ENCODE measurements at places on chromosomes 1 and 21.

GRCh38 chr1:201480231-201481003 lies 11.4 kb upstream of the PHLDA3 start:
- peak; percentile 78 for DNase-seq

DNA sequence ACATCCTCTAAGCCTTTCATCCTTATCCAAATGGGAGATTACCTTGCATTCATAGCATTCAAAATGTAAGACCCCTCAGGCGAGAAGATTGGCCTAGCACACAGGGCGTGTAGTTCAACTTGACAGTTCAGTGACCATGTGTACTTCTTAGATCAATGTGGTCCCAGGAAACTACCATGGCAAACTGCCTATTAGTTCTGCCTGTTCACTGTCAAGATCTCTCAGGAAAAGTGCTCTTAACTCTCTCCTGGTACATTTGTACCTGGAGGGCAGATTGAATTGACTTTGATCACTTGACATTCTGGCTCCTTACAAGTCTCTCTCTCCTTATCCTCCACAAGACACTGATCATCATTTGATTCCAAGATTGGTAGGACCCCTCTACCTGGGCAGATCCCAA lies 122.4 kb downstream of the CDC7 start:
- DNase-seq = no peak

DNA sequence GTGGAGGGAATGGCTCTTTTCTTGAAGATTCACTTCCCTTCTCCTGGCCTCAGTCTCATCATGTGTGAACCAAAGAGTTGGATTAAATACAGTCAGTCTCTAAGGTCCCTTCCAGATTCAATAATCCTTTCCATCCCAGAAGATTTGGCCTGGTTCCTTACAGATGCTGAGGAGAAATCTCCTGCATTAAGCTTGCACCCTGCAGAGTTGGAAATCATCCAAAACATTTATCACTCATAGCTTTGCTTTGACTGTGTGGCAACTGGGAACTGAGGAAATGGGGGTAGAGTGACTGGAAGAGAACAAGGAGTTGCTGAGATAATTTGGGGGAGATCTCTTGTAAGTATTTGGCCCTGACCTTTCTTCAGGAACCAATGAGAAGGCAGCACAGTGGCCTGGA lies 220.5 kb upstream of the SGIP1 start:
- DNase-seq = peak; percentile 69

DNA sequence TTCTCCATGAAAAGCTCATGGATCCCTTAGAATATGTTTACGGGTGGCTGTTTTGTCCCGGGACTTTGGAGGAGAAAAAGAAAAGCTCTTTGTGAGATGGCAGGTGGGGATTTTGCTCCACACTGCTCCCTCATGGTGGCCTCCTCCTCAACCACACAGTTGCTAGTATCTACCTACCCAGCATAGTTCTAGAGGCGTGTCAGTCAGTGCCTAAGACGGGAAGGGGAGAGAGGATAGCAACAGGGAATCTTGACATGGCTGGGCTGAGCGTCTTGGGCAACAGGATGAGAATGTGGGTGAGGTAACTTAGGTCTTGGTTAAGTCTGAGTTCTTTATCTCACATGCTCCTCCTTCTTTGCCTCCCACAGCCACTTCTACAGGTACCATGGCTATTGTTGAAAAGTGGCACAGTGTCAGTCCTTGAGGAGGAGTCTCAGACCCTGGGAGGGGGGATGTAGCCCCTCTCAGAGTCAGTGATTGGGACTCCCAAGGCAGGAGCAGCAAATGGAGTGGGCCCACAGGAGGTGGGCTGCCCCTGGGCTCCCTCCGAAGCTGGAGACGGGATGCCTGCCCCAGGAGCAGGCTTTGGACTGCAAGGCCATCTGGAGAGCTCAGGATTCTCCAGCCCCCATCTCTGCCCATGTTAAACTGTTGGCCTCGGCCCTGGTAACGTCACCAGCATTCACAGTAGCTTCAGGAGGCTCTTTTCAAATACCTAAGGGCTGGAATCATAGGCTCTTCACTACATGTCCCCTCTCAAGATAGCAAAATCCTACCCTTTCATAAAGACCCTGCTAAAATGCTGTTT lies 75.4 kb downstream of the TENT5C start:
- DNase-seq = no peak

DNA sequence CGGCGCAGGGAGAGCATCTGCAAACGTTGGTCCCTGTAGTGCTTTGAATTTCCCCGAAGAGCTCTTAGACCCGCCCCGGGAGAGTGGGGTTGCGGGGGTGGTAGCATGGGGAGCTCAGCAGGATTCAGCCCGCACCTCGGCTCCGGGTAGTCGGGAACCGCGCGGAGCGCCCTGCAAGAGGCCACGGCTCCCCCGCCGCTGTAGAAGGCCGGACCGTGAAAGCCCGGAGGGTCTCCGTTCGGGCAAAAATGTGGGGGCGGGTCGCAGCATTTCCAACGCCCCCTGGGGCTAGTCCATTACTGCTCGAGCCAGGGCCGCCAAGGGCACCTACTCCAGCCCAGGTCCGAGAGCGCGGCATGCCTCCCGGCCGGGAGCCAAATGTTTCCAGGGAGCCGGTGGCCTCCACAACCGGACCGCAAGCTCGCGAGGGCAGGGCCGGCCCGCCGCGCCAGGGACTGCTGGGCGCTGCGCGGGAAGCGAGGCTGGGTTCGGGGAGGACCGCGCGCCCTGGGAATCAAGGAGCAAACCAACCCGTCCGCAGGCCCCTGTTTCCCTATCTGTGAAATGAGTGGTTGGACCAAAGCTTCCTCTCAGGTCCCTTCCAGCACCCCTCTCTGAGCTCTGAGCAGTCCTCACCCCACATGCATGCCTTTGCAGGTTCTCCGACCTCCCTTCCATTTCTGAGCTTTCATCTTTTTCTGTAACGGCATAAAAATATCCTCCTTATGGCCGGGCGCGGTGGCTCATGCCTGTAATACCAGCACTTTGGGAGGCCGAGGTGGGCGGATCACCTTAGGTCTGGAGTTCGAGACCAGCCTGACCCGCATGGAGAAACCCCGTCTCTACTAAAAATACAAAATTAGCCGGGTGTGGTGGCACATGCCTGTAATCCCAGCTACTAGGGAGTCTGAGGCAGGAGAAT lies 775 bp upstream of the TMEM63A start:
- peak; percentile 64 for DNase-seq

- no peak for DNase-seq
These were observed 14.2 kb downstream of the COL6A2 start for GRCh38 chr21:46111857-46112724.

GRCh38 chr1:239944666-239945065 lies 147.0 kb upstream of the FMN2 start:
- DNase-seq = no peak

DNA sequence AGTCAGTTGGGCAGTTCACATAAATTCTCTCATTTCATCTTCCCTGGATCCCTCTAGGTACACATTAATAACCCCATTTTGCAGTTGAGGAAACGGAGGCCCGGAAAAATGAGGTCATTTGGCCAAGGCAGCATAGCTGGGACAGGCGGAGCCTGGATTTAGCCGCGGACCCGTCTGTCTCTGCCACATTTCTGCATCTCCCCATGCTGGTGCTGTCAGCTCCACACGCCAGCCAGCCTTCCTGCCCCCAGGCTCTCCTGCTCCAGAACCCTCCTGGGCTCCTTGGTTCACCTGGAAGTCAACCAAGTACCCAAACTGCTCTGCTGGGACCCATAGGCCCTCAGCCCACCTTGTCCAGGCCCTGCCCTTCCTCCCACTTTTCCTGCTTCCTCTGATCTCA lies 7.6 kb downstream of the FOXO6 start:
- DNase-seq = no peak

GRCh38 chr1:219991511-219991810 lies 54.8 kb downstream of the EPRS1 start:
- DNase-seq = no peak

DNA sequence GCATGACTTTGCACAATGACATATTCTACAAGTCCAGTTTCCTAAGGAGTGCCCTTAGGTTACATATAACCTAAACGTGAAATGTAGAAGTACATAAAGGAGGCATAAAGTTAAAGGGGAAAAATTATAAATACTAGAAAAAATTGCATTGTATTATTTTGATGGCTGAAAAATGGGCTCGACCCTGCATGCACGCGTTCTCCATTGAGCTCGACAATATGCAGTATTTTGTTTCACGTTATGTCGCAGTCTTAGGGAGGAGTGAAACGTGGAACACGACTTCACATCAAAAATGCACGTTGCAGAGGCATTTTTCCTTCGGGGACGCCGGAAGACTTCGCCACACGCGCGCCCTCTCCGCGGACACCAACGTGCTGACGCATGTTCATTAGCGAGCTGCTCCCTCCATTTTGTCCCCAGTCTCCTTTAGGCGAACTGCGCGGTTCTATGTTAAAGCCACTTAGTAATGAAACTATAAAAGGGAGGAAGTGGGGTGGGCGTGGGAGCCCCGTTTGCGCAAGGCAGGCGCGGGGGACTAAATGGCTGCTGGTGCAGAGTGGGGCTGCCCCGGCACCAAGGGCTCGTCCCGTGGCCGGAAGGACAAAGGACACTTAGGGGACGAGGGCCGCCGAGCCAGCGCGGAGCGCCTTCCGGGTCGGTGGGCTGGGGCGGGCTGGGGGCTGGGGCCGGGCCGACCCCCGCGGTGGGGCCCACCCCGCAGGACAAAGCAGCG lies 749 bp upstream of the COX20 start:
- peak; percentile 96 for DNase-seq
